ENCODE measurements at places on chromosomes 12 and 14.

DNA sequence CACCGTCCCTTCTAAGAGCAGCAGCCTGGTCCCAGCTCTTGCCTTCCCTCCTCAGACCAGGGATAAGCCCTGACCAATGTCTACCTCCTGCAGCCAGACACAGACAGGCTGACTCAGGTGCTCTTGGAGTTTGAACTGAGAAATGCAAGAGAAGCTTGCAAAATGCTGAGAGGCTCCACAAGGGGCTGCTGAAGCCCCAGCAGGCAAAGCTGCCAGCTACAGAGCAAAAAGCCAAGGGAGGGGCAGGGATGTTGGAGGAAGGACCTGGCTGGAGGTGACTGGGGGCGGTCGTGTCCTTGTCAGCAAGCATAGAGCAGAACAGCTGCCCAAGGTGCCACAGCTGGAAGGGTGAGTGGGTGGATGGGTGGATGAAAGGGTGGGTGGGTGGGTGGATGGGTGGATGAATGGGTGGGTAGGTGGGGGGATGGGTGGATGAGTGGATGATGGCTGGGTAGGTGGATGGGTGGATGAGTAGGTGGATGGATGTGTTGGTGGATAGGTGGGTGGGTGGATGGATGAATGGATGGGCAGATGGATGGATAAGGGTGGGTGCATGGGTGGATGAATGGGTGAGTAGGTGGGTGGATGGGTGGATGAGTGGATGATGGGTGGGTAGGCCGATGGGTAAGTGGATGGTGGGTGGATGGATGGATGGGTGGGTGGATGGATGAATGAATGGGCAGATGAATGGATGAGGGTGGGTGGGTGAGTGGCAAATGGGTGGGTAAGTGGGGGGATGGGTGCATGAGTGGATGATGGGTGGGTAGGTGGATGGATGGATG, 4.0 kb upstream of the INF2 start:
- no peak for DNase-seq

DNA sequence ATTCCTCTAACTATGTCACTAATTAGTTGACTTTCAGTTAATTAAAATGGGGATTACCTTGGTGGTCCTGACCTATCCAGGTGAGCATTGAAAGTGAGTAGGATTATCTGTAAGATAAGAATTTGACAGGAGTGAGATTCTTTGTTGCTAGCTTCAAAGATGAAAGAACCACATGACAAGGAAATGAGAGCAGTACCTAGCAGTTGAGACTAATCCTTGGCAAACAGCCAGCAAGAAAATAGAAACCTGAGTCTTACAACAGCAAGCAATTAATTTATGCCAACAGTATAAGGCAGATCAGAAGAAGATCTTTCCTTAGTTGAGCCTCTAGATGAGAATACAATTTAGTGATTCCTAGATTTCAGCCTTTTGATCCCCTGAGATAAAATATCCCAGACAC, 1058.4 kb downstream of the LRFN5 start:
- DNase-seq = no peak

GRCh38 chr14:51304941-51305340, 64.9 kb downstream of the TMX1 start:
- no peak for DNase-seq

GRCh38 chr12:71726548-71726947, 28.1 kb upstream of the RAB21 start:
- no peak for DNase-seq

DNA sequence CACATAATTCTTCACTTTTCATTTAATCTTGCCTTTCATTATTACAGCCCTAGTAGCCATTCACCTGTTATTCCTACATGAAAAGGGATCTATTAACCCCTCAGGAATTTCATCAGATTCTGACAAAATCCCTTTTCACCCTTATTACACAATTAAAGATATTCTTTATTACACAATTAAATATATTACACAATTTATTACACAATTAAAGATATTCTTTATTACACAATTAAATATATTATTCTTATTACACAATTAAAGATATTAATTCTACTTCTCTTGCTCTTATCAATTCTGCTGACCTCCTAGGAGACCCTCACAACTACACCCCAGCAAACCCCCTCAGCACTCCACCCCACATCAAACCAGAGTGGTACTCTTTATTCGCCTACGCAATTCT, 77.1 kb downstream of the SINHCAF start:
- no peak for DNase-seq

- peak; percentile 90 for DNase-seq
These were observed 420 bp upstream of the ANKLE2 start for GRCh38 chr12:132761921-132762583.

GRCh38 chr14:67917006-67917405, 97.4 kb downstream of the RAD51B start:
- DNase-seq = no peak

DNA sequence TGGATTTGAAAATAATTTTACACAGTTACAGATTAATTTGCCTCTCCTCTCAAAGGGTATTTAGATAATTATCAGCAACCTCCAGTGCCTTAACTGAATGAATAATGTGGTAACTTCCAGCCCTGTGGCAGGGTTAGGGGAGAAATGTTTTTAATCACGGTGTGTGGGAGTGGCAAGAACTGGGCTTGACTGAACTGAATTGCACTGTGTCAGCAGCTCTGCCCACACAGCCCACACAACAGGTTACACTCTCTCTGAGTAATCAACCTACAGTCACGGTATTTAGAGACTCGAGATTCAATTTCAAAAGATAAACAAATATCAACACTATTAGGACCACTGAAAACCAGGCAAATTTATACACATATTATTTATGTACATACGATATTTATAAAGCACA, 198.5 kb downstream of the KCNC2 start:
- peak; percentile 3 for DNase-seq

DNA sequence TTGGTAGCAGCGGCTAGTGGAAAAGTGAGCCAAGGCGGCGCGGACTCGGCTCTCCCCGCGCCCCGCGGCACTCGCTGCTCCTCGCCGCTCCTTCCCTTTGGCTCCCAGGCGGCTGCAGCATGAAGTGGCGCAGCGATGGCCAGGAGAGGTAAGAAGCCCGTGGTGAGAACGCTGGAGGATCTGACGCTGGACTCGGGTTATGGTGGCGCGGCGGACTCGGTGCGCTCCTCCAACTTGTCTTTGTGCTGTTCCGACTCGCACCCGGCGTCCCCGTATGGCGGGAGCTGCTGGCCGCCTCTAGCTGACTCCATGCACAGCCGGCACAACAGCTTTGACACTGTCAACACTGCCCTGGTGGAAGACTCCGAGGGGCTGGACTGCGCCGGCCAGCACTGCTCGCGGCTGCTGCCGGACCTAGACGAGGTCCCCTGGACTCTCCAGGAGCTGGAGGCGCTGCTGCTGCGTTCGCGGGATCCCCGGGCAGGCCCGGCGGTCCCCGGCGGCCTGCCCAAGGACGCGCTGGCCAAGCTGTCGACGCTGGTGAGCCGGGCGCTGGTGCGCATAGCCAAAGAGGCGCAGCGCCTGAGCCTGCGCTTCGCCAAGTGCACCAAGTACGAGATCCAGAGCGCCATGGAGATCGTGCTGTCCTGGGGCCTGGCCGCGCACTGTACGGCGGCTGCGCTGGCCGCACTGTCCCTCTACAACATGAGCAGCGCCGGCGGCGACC, 225.6 kb upstream of the CRY1 start:
- DNase-seq = peak; percentile 41
